ENCODE measurements at places on chromosomes 1 and 21. TPM values are rescaled to one million over a fixed set of nuclear protein-coding genes. Genes with fewer than 3 reads are reported as not detected.

- no peak for DNase-seq
Observed at GRCh38 chr1:235940285-235940684, 73.6 kb upstream of the LYST start.

- DNase-seq = no peak
Observed at GRCh38 chr1:37261129-37261528, 213.3 kb upstream of the ZC3H12A start.

DNA sequence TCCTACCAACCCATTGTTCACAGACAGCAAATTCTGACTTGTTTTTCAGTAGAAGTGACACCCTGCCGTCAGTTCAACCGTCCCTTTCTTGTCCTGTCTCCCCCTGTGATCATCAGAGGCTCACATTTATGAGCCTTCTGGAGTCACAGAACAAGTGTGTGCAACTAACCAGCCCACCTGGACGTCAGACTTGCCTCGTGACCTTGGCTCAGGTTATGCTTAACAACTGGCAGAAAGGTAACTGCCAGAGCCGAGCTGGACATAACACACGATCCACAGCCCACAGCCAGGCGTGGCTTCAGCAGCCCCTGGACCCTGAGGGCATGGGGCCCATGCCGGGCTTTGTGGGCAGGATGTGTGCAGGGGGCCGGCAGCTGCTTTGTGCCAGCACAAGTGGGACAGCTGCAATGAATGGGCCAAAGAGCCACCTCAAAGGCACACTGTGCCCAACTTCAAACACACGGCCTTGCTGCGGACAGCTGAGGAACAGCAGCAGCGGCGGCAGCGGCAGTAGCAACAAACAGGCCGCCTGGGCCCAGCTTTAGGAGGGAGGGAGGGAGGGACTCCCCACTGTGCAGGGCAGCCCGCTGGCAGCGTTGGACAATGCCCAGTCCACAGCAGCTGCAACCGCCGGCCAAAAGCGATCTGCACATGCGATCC, 103.9 kb downstream of the ZBTB18 start:
- no peak for DNase-seq

- no peak for DNase-seq
Observed at GRCh38 chr1:230189824-230190223, 122.8 kb downstream of the GALNT2 start.

DNA sequence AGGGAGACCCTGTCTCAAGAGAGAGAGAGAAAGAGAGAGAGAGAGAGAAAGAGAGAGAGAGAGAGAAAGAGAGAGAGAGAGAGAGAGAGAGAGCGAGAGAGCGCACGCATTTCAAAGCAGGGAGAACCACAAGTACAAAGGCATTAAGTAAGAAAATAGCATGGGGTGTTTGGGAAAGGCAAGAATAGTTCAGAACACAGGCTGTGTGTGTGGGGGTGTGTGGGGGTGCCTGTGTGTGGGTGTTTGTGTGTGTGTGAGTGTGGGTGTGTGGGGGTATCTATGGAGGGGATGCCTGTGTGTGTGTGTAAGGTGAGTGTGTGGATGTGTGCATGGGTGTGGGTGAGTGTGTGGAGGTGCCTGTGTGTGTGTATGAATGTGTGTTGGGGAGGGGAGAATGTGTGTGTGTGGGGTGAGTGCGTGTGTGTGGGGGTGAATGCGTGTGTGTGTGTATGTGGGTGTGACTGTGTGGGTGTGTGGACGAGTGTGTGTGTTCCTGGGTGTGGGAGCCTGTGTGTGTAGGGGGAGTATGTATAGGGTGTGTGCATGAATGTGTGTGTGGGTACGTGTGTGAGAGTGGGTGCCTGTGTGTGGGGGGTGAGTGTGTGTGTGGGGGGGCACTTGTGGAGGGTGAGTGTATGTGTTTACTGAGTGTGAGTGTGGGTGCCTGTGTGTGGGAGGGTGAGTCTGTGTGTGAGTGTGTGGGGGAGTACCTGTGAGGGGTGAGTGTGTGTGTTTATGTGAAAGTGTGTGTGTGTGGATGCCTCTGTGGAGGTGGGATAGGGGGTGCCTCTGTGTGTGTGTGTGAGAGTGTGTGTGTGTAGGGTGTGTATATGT, 19.1 kb upstream of the HDAC1 start:
- DNase-seq = no peak

The UBASH3A gene
- total RNA-seq = 49.5 TPM

The WNT3A gene
- not detected for total RNA-seq

The SPRR2F gene
- not detected for total RNA-seq

Measured in T-helper 17 cell (primary cell).